ENCODE measurements at places on chromosomes 16 and 17.

- no peak for DNase-seq
These were observed 34.7 kb upstream of the DNAJA2 start for GRCh38 chr16:47008174-47008573.

GRCh38 chr17:19876529-19877161, 8.9 kb upstream of the ULK2 start:
- DNase-seq = no peak

DNA sequence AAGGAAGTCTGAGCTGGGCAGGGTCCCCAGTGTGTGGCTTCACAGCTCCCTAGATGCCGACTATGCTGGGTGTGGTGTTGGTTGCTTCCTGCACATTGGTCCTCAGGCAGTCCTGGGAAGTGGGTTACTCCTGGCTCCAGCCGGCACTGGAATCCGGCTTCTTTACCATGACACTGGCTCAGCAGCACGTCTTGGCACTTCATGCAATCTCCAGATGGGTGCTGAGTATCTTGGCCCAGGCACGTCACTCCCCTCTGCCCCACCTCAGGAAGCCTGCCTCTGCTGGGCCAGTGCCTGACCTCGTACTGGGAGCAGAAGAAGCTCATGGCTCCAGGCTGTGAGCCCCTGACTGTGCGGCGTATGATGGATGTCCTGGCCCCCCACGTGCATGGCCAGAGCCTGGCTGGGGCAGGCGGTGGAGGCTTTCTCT, 24.5 kb downstream of the FCSK start:
- no peak for DNase-seq

DNA sequence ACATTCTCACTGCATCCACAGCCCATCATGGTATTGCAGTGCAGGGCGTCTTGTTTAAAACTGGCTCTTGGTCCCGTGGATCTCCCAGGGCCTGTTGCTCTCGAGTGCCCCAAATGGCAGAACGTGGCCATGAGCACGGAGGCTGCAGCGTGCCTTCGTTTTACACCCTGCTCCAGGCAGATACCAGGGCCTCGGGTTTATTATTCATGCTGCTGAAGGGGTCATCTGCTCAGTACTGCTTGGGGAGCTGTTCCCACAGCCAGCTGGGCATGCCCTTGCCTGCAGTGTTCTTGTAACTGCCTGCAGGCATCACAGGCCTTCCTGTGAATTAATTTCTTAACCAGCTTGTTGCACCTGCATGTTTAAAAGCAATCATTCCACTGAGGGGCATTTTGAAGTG, 129.7 kb upstream of the CHMP6 start:
- DNase-seq = peak; percentile 24

GRCh38 chr17:37294888-37295287, 80.9 kb upstream of the C17orf78 start:
- no peak for DNase-seq

DNA sequence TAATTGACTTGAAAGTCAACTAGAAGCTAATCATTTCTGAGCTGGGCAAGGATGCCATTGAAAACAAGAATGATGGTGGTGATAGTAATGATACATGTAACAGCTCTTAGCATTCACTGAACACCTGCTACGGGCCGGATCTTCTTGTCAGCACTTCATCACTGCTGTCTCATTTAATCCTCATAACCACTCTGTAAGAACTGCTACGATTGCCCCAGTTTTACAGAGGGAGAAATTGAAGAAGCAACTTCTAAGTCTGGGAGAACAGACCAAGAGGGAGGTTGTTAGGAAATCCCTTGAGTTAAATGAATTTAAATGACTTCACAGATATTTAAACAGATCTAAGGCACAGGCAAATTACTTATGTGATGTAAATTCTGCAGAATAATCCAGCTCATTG, 7.0 kb upstream of the GAN start:
- DNase-seq = no peak

- no peak for DNase-seq
These were observed 312.5 kb upstream of the TNRC6C start for GRCh38 chr17:77646046-77646430.

- DNase-seq = no peak
These were observed 75.3 kb upstream of the CRHR1 start for GRCh38 chr17:45708707-45709290.

- DNase-seq = no peak
These were observed 131.7 kb downstream of the FOXL1 start for GRCh38 chr16:86709902-86710601.

- DNase-seq = no peak
These were observed 46.6 kb downstream of the PECAM1 start for GRCh38 chr17:64343833-64344637.

GRCh38 chr17:4610656-4611055, 26.3 kb downstream of the SMTNL2 start:
- DNase-seq = no peak

DNA sequence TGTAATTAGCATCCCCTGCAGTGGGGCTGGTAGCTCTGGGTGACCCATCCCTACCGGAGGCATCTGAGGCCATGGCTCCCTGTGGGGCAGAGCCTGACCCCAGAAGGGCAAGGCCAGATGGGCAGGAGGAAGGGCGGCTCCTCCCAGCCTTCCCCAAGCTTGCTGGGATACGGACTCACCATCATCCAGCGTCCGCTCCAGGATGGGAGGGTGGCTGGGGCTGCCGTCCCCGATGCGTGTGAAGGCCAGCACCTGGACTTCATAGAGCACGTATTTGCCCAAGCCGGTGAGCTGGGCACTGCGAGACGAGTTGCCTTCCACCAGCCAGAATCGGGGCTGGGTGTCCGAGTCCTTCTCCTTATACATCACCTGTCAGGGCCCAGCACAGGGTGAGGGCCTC, 81.6 kb upstream of the CDC42EP4 start:
- no peak for DNase-seq

- DNase-seq = no peak
These were observed 455.8 kb upstream of the MAF start for GRCh38 chr16:80056324-80056723.

GRCh38 chr17:7445619-7445968, 733 bp downstream of the CHRNB1 start:
- no peak for DNase-seq

DNA sequence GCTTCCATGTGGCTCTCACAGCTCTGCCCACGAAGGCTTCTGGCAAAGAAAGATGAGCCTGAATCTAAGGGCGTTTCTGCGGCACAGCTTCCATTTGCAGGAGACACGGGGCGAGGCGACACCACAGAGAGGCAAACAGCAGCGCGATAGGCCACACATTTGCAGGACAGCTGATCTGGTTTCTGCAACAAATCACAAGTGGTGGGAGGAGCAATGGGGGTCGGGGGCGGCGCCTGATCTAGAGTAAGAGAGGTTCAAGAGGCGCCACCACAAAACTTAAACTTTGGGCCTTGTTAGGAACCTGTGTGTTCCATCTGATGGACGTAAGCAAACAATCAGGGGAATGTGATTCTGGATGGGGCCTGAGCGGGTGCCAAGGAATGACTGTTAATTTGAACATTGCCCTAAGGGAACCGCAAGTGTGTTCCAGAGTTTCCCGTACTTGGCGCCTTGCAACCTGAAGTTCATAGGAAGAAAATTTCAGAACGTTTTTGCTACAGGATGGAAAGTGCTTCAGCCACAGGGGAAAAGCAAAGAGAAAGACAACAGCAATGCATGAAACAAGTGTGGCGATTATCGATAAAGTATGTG, 18.9 kb upstream of the ENPP7 start:
- no peak for DNase-seq

DNA sequence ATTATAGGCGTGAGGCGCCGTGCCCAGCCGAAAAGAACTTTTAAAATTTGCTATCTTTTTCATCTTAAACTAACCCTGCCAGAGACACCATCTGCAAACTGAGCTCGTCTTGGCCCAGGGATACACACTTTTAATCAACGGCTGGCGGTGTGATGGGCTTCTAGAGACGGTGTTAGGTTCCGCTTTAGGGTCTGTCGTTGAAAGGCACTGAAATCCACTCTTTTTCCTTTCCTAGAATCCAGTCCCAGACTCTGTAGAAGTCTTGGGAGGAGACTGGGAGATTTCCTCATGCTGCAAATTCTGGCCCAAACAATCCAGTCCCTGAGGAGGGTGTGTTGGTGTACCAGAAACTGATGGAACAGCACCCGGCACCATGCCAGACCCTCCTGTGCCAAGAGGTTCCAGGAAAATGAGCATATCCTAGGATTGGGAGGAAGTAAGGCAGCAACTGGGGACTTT, 52.0 kb upstream of the TEX2 start:
- no peak for DNase-seq

GRCh38 chr17:36011201-36011600, 6.6 kb downstream of the CCL23 start:
- no peak for DNase-seq

DNA sequence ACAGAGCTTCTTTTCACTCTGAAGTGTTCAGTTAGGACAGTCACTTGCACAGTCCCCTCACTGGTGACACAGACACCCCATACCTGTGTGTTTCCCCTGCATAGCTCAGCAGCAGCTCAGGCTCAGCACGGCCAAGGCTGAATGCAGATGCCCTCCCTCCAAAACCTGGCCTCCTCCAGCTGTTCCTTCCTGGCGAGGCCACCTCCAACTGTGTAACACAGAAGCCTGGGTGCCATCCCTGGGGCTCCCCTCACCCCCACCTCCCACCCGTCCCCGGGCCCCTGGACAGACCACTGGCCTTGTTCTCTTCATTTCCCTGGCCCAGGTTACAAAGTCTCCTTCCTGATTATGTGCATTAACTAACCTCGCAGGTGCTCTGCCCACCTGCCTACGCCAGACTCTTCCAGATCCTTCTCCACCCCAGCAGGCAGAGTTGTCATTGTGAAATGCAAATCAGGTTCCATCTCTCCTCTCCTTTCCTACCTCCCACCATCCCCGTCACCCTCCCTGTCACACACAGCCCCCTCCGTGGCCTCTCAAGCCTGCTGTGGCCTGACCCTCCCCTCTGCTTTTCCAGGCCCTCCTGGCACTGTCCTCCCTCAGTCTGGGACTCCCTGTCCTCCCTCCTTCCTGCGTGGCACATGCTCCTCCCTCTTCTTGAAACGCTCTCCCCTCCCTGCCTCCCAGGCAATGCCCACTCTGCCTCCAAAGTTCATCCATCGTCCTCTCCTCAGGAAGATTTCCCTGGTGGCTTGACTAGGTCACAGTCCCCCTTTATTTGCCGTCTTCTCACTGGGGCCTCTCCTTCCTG, 26.4 kb downstream of the MLYCD start:
- no peak for DNase-seq

DNA sequence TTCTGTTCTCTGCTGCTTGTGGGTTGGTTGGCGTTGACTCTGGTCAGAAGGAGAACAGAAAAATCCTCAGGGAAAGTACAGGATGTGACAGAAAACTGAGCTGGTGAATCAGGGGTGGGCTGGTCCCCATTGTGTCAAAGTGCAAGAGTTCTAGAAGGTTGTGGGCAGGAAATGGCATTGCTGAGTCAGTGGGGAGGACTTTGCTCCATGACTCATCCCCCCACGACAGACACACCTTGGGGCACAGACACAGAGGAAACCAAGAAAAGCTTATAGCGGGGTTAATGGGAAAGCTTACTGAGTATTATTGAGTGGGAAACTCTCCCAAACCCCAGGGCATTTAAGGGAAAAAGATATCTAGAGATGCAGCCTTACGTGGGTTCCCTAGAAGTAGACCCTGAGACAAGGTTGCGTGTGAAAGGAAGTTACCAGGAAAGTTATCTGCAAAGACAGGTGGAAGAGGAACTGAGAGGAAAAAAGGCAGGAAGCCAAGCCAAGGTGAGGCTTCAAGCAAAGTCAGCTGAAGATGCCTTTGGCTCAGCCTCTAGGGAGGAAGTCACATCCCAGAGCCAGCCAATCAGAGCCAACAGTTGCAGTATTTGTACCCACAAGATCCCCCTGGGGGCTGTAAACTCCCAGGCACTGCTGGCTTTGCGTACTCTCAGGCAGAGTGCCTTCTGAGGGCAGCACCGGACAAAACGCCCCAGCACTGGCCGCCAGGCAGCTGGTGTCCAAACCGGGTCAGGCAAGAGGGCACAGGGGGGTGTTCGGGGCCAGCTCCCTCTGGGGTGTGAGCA, 86.4 kb downstream of the FOXL1 start:
- peak; percentile 17 for DNase-seq

DNA sequence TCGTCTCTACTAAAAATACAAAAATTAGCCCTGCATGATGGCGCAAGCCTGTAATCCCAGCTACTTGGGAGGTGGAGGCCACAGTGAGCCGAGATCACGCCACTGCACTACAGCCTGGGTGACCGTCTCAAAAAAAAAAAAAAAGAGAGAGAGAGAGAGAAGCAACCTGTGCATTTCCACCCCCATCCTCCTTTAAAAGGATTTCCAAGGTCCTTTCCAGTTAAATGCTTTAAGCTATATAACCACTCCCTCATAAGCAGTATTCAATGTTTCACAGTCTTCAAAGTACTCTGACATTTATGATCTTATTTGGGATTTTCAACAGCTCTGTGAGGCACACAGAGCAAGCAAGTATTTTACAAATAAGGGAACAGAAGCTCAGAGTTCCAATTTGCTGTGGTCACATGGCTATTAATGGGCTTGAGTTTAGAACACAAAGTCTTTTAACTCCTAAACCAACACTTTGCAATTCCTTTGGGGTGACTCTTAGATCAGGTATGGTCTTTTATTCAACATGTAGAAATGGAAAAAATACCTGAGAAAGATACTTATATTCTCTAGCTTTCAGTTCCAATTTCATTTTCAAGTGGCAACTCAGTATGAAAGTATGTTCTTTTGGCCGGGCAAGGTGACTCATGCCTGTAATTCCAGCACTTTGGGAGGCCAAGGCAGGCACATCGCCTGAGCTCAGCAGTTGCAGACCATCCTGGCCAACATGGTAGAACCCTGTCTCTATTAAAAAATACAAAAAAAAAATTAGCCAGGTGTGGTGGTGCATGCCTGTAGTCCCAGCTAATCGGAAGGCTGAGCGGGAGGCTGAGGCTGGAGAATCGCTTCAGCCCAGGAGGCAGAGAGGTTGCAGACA, 31.3 kb downstream of the SPOP start:
- peak; percentile 13 for DNase-seq

DNA sequence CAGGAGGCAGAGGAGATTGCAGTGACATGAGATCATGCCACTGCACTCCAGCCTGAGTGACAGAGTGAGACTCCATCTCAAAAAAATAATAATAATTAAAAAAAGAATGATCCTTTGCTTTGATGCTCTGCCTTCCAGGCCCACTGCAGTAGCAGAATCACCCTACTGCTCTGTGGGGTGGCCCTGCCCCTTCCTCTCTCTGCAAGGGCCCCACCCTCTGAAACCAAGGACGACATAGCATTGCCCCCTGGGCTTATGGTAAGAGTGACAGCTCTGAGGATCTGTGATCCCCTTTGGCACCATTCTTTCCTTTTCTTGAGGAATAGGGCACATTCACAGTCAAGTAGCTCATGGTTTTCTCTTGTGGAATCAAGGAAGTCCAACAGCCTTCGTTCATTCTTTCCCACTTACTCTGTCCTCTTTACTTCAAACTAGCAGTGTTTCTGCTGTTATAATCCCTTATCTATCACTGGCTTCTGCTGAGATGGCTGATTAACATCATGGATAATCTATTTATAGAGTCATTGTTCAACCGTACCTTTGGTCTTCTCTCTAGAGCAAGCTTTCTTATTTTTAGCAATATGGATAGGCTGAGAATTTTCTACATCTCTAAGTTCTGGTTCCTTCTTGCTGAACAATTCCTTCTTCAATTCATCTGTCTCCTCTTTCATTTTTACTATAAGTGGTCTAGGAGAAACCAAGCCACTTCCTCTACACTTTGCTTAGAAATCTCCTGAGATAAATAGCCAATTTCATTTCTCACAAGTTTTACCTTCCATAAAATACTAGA, 14.1 kb downstream of the RAD51C start:
- DNase-seq = no peak

- DNase-seq = no peak
These were observed 1.2 kb upstream of the MPRIP start for GRCh38 chr17:17041018-17041521.

Data from activated T-helper 9 cell treated with anti-CD3 and anti-CD28 coated beads, Interleukin-2, amount 50 U/mL, for 16 hours (primary cell).